Ureter (tissue), 1 donor: ENCODE measurements at places on chromosomes 7 and 10. TPM values are rescaled to one million over a fixed set of nuclear protein-coding genes. Genes with fewer than 3 reads are reported as not detected.

Gene PRSS2
- not detected for total RNA-seq

Gene PAX4
- not detected for total RNA-seq

Gene RET
- 0.42 TPM for total RNA-seq

Gene FZD1
- 20.7 TPM for total RNA-seq

Gene MDFIC
- total RNA-seq: 35.3 TPM

Gene GPC2
- total RNA-seq: 5.1 TPM

Gene MACC1
- 35.2 TPM for total RNA-seq

Gene UTF1
- not detected for total RNA-seq

Gene CALHM1
- total RNA-seq: not detected

Gene DNAJB6
- total RNA-seq: 103 TPM

Gene GTF2IRD1
- 30.0 TPM for total RNA-seq

Gene FIGNL1
- 8.8 TPM for total RNA-seq

Gene FRMPD2
- 3.4 TPM for total RNA-seq

Gene FAM241B
- total RNA-seq: 5.6 TPM

DNA sequence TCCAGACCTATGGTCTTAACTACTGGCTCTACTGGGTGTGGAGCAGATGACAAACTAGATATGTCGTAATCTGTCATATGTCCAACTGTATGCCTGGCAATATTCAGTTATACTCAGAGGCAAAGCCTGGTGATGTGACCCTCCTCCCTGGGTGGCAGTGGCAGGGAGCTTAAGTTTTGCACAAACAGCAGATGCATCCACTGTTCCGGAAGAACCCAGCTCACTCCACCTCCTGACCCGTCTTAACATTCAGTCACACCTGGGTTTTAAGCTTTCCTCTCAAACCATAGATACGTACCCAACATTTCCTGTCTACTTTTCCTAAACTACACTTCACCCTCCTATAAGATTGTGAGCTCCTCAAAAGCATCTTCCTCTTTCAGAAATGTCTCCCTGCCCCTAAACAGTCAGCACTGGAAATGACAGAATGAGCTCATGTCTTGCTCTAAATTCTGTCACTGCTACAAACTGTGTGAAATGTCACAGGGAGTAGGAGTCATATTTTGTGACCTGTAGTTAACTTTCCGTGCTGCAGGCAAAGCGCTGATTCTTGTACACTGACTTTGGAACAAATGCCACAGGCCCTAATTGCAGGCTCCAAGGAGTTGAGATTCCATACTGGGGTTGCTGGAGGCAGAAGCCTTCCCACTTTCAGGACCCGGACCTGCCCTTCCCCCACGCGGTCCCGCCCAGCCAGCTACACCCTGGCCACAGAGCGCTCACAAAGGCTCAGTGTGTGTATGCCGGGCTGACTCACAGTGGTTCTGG, 23.9 kb downstream of the SCD start:
- DNase-seq: peak; percentile 82

- DNase-seq: no peak
These were observed 114.8 kb upstream of the WDR11 start for GRCh38 chr10:120736377-120736776.

DNA sequence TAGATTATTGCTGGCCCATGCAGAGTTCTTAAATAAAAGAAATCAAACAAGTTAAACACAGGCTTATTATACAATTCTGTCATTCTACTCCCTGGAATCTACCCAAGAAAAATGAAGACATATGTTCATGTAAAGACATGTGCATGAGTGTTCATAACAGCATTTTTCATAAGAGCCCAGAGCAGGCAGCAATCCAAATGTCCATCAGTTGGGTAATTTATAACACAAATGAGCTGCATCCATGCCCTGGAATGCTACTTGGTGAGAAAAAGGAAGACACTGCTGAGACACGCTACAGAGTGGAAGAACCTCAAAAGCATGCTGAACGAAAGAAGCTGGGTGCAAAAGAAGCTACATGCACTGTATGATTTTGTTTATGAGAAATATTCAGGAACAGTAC, 342.6 kb downstream of the TCERG1L start:
- DNase-seq: no peak

GRCh38 chr7:103605640-103606039, 159.6 kb upstream of the SLC26A5 start:
- DNase-seq: no peak

DNA sequence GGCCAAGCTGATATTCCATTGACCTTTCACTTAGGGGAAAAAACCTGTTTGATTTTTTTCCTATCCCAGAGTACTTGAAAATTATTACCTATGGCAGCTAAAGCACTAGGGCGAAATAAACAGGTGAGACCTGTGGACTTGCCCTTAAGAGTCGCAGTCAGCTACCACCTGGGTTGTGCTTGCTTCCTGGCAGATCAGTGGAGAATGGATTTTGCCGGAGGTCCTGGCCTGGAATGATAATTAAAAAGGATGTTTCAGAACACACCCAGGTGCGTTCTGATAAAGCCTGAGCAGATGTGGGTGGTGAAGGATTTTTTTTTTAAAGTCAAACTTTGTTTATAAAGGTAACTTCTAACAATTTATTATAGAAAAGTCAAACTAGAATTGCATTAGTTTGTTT, 59.1 kb downstream of the AUTS2 start:
- DNase-seq: no peak

GRCh38 chr10:118798231-118798662, 43.5 kb upstream of the CACUL1 start:
- DNase-seq: no peak

DNA sequence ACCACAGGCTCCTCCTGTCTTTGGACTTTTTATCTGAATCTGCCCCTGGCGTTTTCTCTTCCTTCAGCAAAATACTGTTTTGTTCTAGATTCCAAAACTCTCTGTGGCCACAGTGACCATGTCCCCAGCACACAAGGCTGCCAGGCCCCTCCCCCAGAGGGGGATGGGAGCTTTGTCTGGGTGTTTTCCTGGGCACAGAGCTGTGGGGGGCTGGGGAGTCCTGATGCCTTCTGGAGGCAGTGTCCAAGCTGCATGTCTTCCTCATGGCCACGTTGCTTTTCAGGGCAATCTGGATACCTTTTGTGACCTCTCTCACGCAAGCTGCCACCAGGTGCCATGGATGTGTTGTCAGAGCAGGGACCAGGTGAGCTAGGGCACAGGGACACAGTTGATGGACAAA, 26.2 kb downstream of the ANTXRL start:
- no peak for DNase-seq

GRCh38 chr10:15084502-15084922, 4.1 kb downstream of the ACBD7 start:
- DNase-seq: peak; percentile 74

- no peak for DNase-seq
These were observed 1.7 kb upstream of the FBXW4 start for GRCh38 chr10:101696632-101697031.

GRCh38 chr10:83533290-83533689, 606.0 kb upstream of the GHITM start:
- DNase-seq: no peak

DNA sequence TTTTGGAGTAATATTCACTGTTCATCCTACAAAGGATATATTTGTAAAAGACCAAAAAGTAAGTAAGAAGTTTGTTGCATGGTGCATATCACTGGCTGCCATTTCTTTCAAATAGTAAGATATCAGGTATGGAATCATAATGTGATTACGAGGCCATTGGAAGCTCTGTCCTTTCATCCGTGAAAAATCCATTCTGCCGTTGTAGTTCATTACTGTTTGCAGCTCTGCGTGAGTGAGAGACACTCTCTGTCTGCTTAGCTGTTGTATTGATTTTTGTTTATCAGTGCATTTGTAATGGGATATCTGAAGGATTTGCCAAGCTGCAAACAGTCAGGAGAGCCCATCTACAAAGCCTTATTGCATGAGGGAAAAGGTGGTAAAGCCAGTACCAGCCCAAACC, 44.1 kb upstream of the SLC39A12 start:
- no peak for DNase-seq

GRCh38 chr7:70554646-70555045, 577.3 kb upstream of the GALNT17 start:
- DNase-seq: no peak

DNA sequence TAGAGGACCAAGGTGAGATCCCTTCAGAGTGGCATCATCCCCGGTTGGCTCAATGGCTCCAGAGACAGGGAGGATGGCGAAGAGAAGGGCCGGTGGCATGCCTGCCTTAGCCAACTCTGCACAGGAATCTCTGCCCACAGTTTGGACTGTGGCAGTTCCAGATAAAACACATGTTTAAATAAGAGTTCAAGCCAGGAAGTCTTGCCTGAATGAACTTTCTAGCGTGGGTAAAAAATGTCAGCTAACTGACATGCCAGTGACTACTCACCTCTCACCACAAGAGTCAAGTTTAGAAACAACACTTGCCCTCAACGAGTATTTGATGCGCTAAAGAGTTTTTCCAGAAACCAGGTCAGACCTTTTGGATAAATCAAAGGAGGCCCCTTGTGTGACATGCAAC, 3.0 kb downstream of the NOD1 start:
- no peak for DNase-seq

DNA sequence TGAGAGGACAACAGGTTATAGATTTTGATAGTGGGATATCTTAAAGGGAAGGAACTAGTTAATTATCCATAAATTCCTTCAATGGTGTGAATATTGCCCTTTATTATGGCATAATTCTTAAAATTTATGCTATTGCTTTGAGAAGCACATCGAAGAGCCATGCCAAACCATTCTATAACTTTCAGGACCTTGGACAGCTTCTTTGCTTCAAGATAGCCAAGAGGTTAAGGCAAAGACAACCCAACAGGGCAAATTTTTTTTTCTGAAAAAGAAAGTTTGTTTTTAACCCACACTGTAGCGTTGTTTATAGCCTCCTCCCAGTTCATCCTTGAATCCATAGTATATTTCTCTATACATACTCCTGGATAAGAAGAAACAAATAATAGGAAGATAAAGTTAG, 103.2 kb downstream of the NRG3 start:
- no peak for DNase-seq

DNA sequence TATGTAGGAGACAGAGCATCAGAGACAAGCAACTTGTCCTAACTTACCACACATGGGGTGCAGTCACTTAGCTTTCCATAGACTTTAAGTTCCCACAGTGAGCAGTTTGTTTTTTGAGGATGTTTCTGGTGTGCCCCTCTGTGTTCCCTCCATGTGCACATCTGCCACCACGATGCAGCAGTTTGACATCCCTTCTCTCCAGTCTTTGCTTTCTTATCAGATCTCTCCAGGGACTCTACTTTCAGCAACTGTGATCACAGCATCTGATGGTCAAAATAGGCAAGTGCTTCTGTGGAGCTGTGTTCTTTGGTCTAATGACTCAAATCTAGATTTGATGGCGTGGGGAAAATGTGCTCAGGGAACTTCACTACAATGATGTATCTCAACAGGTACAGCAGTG, 96.5 kb upstream of the NAMPT start:
- DNase-seq: no peak

GRCh38 chr10:56991591-56992069, 630.6 kb upstream of the ZWINT start:
- no peak for DNase-seq

DNA sequence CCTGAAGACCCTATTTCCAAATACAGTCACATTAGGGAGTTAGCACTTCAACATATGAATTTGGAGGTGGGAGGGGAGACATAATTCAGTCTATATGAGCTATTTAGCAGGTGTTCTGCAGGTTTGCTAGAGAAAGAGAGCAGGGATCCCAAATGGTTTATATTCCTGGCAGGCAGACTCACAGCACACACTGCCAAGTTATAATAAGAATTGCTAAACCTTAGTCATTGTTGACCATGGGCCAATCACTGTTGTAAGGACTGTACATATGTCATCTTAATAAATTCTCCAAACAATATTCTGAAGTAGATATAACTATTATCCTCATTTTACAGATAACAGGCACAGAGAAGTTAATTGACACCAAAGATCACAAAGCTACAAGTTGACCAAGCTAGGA, 1.5 kb upstream of the CCDC3 start:
- no peak for DNase-seq

GRCh38 chr7:7220821-7221220, 38.5 kb downstream of the C1GALT1 start:
- no peak for DNase-seq

- no peak for DNase-seq
These were observed 14.9 kb downstream of the TAF3 start for GRCh38 chr10:7833210-7833609.
